CMK (cell line): ENCODE measurements at places on chromosomes 1 and 21.

- DNase-seq = peak; percentile 48
These were observed 369.7 kb downstream of the RRAGC start for GRCh38 chr1:38489844-38490270.

DNA sequence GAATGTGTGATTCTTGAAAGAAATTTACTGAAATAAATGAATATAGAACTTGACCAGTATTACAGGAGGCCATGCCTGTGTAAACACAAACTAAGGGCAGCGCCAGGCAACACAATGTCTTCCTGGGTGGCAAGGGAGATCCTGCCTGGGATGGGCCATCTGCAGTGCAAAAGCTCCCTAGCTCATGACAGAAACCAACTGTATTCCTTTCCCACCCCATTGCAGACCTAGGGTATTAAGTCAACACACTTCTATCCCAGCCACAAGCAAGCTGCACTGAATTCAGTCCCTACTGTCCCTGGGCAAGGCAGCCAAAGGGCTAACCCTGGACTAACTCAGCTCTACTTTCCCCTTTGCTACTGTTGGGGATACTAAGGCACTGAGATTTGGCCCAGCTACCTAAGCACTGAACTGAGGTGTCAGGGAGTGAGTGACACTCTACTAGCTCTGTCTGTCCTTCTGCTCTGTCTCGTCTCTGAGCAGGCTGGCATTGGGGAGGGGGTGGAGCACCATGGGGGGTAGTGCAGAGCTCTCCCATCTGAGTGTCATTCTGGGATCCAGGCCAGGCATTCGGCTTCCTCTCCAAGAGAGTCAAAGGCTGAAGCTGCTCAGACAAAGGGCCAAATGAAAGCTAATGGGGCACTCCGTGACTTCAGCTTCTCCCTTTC is 2.5 kb downstream of the INKA2 start:
- DNase-seq = no peak

- no peak for DNase-seq
These were observed 335.2 kb upstream of the BEND5 start for GRCh38 chr1:49111931-49112330.

- no peak for DNase-seq
These were observed 24.2 kb upstream of the SNX7 start for GRCh38 chr1:98637316-98637715.

DNA sequence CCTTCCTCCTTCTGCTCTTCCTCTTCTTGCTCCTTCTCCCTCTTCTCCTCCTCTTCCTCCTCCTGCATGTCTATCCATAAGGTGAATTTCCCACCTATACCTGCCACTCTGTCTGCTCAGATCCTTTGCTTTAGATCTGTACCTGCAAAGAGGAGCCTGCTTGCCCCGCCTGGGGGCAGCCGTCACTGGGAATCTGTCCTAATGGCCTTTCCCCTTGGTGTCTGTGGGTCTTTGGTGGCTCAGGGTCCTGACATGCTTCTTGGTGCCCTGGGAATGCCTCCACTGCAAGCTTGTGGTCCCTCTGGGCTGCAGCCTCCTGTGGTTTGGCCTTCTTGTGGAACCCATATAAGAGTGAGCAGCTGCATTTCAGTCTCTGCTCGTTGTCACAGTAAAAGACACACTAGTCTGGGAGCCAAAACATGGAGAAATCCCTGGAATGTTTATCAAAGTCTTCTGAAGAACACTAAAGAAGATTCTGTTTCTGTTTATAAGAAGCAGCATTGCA is 79.5 kb upstream of the CSF3R start:
- DNase-seq = no peak

DNA sequence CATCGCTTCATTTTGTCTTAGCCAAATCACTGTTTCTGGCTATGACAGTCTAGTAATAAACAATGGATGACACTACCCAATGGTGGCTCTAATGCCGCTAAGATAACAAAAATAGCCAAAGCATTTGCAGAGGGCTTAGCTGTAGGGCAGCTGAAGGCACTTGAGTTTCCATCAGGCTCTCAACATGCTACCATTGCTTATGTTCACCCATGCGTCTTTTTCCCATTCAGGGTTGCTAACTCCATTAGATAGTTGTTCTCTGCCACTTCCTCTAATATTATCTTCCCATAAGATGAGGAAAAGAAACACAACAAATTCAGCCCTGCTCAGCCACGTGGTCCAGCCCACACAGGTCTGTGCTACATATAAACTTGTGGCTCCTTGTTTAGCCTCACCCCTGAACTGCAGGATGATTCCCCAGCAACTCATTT is 159.6 kb downstream of the TOMM20 start:
- no peak for DNase-seq

DNA sequence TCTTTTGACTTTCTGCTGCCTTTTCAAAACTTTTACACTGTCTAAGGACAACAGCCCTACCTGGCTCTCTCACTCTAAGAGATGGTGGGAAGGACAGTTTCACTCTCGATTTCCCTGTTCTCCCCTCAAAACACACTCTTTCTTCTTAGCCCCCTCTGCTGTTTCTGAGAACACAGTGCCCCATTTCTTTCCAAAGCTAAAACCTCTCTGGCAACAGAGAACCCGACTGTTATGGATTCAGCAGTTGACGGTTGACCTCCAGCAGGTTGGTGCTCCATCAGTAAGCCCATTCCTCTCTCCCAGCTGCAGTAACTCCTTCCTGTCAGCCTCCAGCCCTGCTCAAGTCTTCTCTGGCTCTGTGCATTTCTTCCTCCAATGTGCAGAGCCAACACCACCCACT is 88.2 kb upstream of the ABCD3 start:
- no peak for DNase-seq

DNA sequence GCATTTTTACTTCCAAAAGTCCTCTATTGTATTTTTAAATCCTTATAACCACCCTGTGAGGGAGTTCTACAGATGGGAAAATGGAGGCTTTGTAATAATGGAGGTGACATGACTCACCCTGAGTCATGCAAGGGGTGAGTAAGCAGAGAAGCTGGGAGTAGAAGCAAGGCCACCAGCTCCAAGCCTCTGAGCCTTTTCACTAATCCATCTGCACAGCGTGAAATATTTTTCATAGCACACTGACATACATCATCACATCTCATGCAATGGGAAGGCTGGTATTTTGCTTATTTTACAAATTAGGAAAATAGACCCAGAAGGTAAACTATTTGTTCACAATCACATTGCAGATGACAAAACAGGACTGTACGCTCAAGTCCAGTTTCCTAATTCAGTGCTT is 96.9 kb downstream of the KCNH1 start:
- DNase-seq = no peak

DNA sequence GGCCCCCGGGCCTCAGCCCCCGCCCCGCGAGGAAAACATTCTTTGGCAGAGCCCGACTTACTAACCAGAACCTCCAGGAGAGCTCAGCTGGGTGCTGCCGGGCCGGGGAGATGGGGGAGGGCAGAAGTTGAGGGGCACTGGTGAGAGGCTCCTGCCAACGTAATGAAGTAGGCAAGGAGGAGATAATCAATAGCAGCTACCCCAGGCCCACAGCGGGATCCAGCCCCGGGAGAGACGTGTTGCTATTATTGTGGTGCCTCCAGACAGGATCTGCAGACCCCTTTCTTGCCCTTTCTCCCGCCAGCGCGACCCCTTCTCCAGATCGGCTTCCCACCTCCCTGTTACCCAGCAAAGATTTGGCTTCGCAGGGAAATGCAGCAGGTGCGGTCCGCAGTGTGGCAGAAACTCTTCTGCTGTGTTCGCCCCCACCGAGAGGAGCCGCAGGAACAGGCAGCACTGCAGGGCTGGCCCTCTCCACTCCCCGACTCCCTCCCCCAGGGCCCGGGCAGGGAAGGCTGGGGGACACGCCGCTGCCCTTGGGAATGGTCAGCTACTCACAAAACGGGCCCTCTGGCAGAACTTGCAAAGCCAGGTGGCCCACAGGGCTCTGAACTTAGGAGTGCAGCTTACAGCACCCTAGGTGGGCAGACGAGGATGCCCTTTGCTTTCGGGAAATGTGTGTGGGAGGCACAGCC is 1.5 kb upstream of the KCNA2 start:
- DNase-seq = no peak

- no peak for DNase-seq
These were observed 103.5 kb downstream of the RPE65 start for GRCh38 chr1:68346188-68346808.

GRCh38 chr1:204647114-204647804 is 38.3 kb downstream of the LRRN2 start:
- DNase-seq = peak; percentile 49
